ENCODE measurements at places on chromosomes 3 and 15.

GRCh38 chr3:116148881-116149851 lies 296.1 kb downstream of the LSAMP start:
- no peak overlapping the region for H3K27ac ChIP-seq
- H3K4me3 ChIP-seq, result no peak overlapping the region
- no peaks in the 10 kb centered on the region for H3K4me1 ChIP-seq
- no peaks in the 10 kb centered on the region for H3K36me3 ChIP-seq

DNA sequence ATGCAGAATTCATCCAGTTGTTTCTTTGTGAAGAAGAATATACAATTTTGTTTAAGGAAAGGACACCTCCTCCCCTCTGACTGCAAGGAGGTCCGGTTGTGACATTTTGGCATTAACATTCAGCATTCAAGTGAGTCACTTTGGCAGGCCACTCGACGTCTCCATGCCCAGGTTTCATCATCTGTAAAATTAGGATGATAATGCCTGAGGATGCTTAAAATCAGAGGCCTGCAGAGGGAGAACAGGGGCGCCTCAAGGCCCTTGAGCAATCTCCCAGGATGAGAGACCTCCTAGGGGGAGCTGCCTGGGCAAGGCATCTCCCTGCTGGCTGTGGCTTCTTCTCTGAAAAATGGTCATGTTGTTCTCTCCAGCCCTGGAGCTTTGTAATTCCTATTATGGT lies 236.0 kb downstream of the CACNA2D3 start:
- no peaks in the 10 kb centered on the region for H3K27me3 ChIP-seq
- no peak for DNase-seq
- no peak overlapping the region for H3K4me3 ChIP-seq
- no peak overlapping the region for H3K27ac ChIP-seq

DNA sequence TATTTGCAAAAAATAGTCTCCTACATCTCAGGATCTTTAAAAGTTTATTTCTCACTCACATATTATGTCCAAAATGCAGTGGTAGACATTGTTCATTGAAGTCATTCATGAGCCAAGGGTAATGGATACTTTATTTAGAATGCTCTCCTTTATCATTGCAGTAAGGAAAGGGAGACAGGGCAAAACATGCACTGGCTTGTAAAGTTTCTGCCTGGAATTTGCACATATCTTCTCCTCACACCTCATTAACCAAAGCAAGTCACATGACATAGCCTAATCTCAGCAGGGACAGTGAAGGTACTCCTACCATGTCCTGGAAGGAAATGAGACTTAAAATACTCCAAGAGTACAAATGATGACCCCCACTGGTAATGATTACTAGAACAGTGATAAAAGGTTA lies 333.7 kb upstream of the EPHA3 start:
- no peak for DNase-seq
- H3K4me3 ChIP-seq, result no peak overlapping the region
- H3K36me3 ChIP-seq, result no peaks in the 10 kb centered on the region
- H3K27ac ChIP-seq, result no peak overlapping the region

GRCh38 chr3:158352551-158352950 lies 218.4 kb upstream of the MLF1 start:
- H3K27me3 ChIP-seq, result no peaks in the 10 kb centered on the region
- H3K36me3 ChIP-seq, result no peaks in the 10 kb centered on the region
- no peak overlapping the region for H3K4me3 ChIP-seq
- H3K4me1 ChIP-seq, result peaks cover 24% of the 10 kb centered on the region
- no peak for DNase-seq

DNA sequence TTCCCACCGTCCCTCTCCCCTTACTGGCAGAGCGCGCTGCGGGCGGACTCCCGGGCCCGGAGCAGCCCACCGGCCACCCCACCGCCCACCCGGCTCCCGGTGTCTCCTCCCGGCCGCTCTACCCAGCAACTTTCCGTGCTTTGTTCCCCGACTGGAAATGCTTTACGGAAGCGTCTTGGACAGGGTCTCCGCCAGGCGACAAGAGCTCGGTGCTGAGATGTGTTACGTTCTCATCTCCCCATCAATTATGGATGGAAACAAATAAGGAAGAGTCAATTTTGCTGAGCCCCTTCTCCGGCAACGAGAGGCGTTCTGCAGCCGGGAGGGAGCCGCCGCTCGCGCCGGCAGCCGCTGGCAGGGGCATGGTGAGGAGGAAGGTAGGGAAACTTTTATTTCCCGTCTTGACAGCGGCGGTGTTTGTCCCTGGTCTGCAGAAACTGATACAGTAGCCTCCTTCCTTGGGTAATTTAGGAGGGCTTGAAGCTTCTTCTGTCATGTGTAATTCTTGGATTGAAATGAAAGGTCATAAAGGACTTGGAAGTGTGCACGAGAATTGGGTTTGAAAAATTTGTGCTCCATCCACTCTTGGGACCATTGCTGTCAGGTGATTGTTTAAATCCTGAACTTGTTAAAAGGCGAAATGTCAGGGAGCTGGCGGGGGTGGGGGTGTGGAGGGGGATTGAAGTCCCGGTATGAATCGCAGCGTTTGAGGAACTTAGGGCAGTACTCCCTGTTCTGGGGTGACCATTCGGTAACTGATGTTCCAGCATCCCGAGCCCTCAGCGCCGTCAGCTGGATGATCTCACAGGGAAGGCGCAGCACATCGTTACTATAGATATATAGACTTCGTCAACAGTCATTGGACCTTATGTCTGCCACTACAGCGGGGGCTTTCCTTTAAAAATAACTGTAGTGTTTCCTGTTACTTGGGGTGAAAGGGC lies 1.5 kb downstream of the SEMA6D start:
- peaks cover 7% of the 10 kb centered on the region for H3K4me1 ChIP-seq
- no peak for DNase-seq
- no peaks in the 10 kb centered on the region for H3K36me3 ChIP-seq

DNA sequence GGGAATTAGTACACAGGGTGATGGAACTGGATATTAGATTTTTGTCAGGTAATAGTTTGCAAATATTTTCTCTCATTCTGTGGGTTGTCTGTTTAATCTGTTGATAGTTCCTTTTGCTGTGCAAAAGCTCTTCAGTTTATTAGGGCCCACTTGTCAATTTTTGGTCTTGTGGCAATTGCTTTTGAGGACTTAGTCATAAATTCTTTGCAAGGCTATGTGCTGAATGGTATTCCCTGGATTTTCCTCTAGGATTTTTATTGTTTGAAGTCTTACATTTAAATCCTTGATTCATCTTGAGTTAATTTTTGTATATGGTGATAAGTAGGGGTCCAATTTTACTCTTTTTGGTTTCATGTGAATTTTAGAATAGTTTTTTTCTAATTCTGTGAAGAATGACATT lies 111.3 kb downstream of the ARRDC4 start:
- H3K4me3 ChIP-seq, result no peak overlapping the region
- no peak for DNase-seq
- no peaks in the 10 kb centered on the region for H3K36me3 ChIP-seq
- H3K27ac ChIP-seq, result no peak overlapping the region
- no peaks in the 10 kb centered on the region for H3K27me3 ChIP-seq
- H3K4me1 ChIP-seq, result peaks cover 4% of the 10 kb centered on the region
